ENCODE measurements at places on chromosomes 1 and 21.

GRCh38 chr1:67814121-67814772 lies 19.0 kb downstream of the GNG12 start:
- no peak for DNase-seq

DNA sequence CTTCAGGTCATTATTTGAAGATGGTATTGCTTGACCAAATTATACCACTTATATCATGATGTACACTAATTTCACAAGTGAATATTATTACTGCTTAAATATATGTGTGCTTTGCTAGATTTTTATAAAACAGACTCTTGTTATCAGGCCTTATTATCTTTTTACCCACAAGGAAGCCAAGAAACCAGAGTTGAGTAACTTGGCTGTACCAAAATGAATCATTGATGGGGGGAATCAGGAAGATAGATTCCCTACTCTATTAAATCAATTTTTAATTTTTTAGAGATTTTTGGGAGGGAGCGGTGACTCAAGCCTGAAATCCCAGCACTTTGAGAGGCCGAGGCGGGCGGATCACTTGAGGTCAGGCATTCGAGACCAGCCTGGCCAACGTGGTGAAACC lies 16.0 kb upstream of the SCCPDH start:
- no peak for DNase-seq

DNA sequence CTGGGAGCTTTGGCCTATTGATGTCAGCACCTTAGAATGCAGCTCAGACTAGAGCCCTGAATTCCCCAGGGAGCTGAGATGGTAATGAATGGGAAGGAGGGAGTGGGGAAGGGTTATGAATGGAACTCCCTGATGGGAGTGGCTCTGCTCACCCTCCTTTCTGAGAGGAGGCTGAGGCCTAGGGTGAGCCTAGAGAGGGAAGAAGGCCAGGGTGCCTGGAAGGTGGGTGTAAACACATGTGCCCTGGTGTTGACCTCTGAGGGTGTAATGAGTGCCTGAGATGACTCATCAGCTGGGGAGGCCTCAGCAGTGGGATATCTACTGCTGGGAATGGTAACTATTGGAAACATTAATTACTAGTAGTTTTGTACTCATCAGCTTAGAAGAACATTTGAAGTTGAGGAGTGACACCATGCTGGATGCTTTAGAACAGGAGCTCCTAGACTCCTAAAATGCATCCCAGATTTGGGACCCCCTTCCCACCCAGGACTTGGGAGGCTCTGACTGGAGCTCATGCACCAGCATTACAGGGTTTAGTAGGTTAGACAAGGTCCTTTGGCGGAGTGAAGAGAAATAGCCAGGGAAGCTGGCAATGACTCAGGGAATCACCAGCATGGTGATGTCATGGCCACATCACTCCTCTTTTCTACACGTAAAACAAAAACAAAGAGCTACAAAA lies 16.0 kb upstream of the PIGV start:
- DNase-seq, result peak; percentile 23

DNA sequence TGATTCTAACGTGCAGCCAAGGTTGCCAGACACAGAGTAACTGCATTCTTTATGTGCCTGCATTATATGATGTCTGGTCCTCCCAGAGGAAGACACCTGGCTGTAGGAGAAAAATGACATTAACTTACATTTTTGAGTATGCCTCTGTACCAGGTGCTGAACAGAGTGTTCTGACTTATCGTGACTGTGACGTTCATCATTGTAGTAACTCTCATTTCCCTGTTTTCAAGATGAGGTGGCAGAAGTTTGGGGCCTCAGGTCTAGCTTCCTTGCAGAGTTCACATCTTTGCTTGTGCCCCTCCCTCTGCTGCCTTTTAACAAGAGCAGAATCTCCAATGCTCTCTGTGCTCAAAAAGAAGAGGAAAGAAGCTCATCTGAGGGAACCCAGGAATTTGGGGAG lies 488.0 kb downstream of the AJAP1 start:
- DNase-seq, result no peak

DNA sequence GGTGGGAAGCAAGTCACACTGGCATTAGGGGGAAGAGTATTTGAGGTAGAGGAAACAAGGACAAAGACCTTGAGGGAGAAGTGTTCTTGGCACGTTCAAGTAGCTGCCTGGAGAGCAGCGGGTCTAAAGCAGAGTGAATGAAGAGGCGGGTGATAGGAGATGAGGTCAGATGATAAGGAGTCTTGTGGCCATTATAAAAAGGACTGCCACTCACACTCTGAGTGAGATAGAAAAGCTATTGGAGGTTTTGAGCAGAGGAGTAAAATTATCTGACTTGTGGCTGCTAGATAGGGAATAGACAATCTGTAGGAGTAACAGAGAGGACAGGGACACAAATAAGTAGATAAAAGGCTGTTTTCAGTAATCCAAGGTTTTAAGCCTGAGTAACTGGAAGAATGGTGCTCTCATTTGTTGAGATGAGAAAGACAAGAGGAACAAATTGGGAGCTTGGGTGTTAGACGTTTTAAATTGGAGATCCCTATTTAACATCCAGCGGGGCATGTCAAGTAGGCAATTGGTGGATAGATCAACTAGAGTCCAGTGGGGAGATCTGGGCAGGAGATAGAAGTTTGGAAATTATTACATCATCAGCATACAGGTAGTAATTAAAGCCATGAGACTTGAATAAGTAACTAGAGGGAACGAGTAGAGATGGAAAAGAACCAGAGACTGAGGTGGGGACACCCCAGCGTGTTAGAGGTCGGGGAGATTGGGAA lies 43.7 kb downstream of the HENMT1 start:
- DNase-seq, result no peak

DNA sequence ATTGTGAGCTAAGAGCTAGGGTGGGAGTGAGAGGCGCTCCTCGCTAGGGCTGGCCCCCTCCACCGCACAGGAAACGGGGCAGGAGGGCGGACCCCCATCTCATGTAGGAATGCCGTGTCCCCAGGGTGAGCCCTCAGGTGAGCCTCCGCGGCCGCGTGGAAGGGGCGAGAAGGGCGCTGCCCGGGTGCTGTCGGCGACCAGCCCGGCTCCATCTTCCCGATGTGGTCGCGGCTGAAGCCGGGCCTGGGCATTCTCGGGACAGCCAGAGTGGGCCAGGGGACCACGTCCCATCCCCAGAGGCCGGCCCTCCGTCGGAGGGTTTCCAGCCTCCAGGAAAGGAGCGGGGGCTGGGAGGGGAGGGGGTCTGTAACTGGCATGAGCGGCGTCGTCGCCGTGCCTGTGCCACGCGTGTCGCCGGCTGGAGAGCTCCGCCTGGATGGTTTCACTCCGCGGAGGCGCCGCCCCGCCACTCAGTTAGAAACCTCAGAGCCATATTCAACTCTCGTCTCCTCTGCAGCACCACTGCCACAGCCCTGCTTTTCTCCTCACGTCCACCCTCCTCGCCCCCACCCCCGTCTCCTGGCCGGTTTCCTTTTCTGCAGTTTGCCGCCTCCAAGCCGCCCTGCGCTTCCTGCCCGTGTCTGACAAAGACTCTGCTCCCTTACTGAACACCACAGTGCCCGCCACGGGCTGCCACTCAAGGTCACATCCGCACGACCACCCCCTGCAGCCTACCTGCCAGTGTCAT lies at the start of gene TMEM269:
TSS of gene TMEM269 (plus strand) at position 46 of the 748 bp plus-strand sequence. CDS start 4,903 bp downstream, outside the sequence.
- no peak for DNase-seq

GRCh38 chr1:43366179-43366578 lies 1.6 kb downstream of the ELOVL1 start:
- no peak for DNase-seq

- DNase-seq, result no peak
Observed at GRCh38 chr1:17610713-17611112, 71.2 kb downstream of the ARHGEF10L start.

- no peak for DNase-seq
Observed at GRCh38 chr1:116075990-116076389, 35.2 kb upstream of the MAB21L3 start.

DNA sequence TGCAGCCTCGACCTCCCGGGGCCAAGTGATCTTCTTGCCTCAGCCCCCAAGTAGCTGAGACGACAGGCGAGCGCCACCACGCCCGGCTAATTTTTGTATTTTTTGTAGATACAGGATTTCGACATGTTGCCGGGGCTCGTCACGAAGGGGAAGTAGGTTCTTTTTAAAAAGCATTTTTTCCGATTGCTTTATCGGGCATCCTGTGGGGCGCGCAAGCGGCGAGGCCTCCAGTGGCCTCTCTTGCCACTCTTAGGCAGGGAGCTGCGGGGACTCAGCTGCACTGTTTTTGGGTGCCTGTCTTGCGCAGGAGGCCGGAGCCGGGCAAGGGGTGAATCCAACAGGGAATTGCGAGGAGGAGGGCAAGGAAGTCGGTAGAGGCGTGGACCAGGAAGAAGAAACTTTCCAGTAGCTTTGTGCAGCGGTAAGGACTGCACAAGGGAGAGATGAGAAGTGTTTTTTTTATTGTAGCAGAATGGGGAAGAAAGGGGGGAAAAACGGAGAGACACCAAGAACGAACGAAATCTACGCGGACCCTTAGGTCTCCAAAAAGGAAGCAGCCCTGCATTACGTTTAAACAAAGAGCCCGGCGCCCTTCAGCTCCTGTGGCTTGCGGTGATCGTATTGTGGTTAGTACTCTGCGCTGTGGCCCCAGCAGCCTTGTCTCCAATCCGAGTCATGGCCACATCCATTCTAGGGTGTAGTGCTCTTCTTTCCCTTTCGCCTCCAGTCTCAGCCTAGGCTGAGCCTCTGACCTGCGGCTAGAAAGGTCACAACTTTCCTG lies 164.8 kb downstream of the PPIAL4G start:
- DNase-seq, result no peak

GRCh38 chr1:97281962-97282361 lies 560.4 kb downstream of the PTBP2 start:
- DNase-seq, result no peak

DNA sequence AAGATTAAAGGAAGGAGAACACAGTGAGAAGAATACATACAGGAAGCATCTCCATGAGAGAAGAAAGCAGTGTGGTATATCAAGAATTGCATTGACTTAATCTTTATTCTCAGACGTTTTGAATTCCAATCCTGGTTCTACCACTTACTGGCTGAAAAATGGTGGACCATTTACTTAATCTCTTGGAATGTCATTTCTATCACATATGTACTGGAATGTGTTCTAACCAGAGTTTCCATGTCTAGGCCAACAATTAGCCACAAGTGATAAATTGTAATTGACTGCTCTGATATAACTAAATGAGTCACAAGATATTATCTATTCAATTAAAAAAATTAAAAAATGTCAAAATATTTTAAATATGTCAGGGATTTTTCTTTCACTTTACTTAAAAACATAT lies 626.1 kb downstream of the PTPRC start:
- DNase-seq, result no peak

GRCh38 chr1:178690496-178690895 lies 34.5 kb upstream of the RALGPS2 start:
- no peak for DNase-seq

DNA sequence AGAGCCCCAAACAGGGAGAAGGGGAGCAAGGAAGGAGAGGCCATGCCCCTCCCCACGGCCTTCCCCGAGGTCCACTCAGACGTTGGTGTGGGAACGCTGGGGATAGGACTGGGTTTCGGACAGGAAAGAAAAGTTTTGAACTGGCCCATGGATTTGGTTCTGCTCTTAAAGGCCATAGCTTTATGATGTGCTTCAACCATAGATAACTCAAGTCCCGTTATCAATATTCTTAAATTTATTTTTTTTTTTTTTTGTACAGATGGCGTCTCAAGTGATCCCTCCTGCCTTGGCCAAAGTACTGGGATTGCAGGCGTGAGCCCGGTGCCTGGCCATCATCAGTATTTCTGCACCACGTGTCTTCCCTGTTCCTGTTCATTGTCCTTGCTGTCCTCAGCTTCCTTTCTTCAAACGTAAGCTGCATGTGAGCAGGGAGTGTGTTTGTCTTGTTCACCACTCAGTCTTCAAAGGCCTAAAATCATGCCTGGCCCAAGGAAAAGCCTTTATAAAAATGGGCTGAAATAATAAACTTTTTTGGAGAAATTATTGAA lies 820 bp upstream of the KRTAP10-1 start:
- DNase-seq, result no peak

- no peak for DNase-seq
Observed at GRCh38 chr1:235102993-235103411, 25.6 kb downstream of the TOMM20 start.

GRCh38 chr1:34746785-34747637 lies 7.8 kb upstream of the GJB5 start:
- no peak for DNase-seq

GRCh38 chr1:202580619-202581018 lies 129.6 kb downstream of the SYT2 start:
- no peak for DNase-seq

- DNase-seq, result no peak
Observed at GRCh38 chr1:48523558-48523957, 51.6 kb upstream of the SPATA6 start.

DNA sequence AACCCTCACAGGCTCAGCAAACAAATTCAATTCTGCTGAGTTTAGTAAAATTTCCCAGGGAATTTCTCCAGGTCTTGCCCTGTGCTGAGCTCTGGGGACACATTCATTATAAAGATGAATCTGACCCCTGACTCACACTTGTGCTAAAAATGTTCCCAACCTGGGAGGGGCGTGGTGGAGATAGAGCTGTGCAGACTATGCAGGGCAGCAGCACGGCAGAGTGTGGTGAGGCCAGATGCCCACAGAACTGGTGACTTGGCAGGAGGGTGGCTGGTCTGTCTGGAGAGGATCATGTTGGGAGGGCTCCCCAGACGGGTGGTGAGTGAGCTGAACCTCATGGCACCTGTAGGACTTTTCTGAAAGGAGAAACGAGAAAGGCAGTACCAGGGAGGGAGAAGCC lies 31.6 kb downstream of the FAAH start:
- DNase-seq, result no peak

GRCh38 chr1:214361636-214362035 lies 80.7 kb downstream of the SMYD2 start:
- DNase-seq, result no peak

DNA sequence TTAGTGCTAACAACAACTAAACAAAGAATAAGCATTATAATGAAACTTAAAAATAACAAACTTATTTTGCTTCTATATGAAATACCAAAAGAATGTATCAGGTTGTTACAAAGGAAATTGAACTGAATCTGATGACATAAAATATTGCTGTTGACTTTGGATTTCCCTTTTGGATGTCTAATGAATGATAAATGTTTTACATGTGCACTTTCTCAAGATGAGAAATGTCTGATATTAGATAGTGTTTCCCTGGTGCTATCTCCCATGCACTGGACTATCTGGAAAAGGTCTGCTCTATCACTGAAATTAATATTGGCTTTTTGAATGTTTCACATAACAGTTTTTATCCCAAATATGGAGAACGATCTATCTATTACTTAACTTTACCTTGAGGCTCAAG lies 179.9 kb downstream of the HMCN1 start:
- DNase-seq, result no peak

- no peak for DNase-seq
Observed at GRCh38 chr1:111412839-111413238, 14.7 kb downstream of the OVGP1 start.

- DNase-seq, result no peak
Observed at GRCh38 chr1:233356705-233356987, 29.1 kb downstream of the MAP3K21 start.

- no peak for DNase-seq
Observed at GRCh38 chr1:1407636-1408318, 684 bp upstream of the MRPL20 start.

- DNase-seq, result no peak
Observed at GRCh38 chr1:223877804-223878203, 32.1 kb upstream of the TP53BP2 start.
